ENCODE measurements at places on chromosomes 11 and 22.

- no peak for DNase-seq
Measured at GRCh38 chr11:114395736-114396135, 4.6 kb downstream of the C11orf71 start.

DNA sequence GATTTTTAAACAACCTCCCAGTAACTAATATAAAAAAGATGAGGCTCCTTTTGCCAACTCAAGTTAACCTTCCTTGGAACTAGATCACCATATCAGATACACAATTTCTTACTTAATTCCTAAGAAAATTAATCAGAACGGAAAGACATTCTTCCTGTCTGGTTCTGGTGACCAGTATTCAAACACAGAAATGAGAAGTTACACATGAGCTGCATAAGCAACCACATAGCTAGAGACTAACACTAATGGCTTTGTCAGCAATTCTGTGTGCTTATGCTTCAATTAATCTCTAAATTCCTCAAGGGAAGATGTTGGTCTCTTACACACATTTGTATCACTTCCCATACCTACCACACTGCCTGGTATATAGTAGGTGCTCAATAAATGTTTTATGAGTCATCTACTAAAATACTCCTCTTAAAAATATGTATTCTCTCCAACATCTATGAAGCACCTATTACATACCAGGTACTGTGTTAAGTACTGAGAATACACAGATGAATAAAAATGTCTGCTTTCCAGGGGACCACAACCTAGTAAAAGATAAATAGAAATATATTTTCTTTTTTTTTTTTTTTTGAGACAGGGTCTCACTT, 54.5 kb downstream of the GAB2 start:
- no peak for DNase-seq

DNA sequence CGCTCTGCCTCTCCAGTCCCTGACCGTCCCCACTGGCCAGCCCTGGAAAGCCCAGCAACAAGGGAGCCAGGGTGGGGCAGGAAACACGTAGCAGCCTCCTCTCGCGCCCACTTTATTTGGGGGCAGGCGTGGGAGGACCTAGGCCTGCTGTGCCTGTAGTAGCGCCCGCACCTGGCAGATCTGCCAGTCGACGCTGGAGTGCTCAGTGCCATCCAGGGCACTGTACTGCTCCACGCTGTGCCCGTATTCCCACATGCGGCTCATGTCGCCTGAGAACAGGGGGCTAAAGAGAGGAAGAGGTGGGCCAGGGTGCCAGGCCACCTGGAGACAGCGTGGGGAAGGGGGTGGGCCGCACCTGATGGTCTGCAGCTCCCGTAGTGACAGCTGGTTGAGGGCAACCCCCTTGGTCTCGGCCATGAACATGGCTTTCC, 17.0 kb upstream of the DRICH1 start:
- DNase-seq, result no peak

- no peak for DNase-seq
Measured at GRCh38 chr11:11786771-11787170, 55.0 kb upstream of the USP47 start.

DNA sequence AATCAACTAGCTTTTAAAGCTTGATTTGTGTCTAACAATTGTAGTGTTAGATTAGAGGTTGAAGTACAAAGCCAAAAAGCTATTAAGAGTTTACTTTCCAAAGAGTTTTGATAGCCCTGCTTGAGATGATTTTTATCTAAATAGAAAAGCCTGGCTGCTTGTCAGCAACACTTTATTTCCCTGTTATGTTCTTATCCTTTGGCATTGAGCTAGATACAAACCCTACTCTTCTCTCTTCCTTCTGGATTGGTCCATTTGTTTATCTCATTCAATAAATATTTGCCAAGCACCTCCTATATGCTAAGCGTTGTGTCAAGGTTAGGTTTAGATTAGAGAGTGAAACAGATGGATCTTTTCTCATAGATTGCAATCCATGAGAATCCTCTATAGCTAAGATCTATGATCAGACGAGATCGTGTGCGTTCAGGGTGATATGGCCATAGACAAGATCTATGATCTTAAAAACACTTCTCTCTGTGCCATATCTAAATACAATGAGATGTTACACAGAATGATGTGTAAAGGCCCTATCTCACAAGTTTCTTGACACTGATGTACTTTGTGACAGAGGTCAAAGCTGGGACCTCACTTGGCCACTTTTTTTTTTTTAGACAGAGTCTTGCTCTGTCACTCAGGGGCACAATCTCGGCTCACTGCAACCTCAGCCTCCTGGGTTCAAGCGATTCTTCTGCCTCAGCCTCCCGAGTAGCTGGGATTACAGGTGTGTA, 57.8 kb downstream of the CTNND1 start:
- DNase-seq, result no peak

- DNase-seq, result no peak
Measured at GRCh38 chr11:49302360-49302759, 94.0 kb upstream of the FOLH1 start.

GRCh38 chr22:42932197-42932519, 75.1 kb upstream of the ARFGAP3 start:
- no peak for DNase-seq

DNA sequence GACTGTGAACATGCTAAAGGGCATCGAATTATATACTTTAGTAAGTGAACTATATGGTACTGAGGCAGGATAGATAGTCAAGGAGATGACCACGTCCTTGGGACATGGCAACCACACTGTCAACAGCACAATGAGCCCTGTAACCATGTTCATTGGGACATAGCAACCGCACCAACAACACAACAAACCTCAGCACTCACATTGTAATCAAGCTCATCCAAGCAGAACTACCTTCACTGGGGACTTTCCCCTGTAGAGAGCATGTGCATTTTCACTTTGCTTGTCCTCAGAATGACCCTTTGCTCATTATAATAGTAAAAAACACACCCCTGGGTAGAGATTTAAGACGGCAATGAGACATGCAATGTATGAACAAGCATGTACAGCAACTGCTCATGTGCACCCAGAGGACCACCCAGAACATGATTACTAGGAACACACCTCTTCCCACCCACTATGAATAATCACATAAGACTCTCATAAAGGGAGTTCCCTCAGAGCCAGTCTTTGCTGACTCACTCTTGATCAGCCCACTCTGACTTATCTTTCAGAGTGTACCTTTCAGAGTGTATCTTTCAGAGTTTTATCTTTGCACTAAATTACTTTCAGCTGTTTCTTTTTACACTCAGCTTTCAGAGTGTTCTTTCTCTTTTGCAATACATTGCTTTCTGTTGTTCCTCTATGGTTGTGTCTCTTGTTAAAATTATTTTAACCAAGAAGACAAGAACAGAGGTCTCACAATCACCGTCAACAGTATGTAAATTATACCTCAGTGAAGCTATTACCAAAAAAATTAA, 4.1 kb upstream of the PLAAT2 start:
- DNase-seq, result no peak

DNA sequence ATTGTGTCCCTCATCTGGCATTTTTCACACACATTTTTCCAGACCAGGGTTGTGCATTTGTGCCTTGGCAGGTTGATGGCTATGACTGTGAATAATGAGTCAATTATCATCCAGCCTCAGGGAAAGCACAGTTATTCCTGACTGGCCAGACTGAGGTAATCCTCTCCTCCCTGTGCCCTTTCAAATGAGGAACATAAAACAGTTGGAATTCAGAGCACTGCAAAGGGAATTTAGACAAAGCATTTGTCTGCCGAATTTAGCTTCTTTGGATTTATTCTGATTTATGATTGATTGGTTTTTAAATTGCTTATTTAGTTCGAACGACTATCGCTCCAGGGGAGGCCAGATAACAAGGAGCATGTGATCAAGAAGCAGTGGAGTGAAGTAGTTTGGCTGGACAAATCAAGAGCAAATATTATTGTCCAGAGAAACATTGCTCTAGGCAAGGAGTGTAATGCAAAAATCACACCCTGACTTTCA, 30.8 kb upstream of the RAG2 start:
- DNase-seq, result no peak

GRCh38 chr22:19407649-19408606, 23.6 kb downstream of the HIRA start:
- no peak for DNase-seq

DNA sequence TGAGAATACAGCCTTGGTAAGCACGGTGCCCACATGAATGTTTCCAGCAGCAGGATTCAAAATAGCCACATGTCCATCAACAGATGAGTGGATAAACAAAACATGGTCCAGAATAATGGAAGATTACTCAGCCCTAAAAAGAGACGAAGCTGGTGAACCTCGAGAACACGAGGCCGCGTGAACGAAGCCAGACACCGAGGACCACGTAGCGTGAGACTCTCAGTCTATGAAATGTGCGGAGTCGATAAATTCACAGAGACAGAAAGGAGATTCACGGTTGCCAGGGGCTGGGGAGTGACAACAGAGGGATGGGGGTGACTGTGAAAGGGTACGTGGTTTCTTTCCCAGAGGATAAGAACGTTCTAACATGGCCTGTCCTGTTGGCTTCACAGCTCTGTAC, 2.9 kb upstream of the ASCL2 start:
- DNase-seq, result no peak

DNA sequence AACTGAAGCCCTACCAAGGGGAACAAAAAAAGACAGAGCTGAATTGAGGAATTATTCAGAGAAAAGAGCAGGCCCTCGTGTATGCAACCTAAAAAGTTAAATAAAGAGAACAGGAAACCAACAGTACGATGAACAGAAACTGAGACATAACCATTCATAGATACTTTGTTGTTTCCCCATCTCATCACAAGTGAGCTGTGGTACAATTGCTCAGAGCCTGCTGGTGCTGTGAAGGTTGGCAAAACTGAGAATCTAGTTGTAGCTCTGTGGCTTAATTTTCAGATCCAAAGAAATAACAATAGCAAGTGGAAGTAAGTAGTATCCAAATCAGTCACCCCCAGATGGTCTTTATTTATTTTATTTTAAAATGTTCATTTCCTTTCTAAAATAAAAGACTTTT, 37.7 kb upstream of the BLID start:
- DNase-seq, result no peak

DNA sequence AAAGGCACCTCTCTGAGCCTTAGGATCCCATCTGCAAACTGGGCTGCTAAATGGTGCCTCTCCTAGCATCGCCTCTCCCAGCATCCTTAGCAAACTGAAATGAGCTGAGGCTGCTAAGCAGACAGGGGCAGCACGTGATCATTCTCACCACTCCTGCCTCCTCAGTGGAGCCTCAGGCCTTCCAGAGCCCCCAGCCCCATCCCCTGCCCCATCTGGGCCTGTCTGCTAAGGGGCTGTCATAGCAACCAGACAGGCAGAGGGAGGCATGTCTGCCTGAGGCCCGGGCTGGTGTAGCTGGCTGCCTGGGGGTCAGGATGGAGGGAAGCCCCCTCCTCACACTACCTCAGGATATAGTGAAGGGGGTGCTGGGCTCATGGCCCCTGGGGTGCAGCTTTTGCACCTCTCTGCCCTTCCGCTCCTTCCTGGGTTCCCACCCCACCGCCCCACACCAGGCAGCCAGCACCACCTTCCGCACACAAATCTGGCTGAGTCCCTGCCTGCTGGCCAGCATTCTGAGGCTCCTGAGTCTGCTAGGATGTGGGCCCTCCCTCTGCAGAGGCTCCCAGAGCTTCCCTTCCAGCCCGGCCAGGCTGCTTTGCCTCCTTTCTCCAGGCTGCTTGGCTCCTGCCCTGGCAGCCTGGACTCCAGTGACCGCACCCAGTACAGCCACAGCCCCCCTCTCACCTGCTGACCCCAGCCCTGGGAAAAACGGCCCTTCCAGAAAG, 47.5 kb upstream of the TTLL12 start:
- DNase-seq, result no peak

DNA sequence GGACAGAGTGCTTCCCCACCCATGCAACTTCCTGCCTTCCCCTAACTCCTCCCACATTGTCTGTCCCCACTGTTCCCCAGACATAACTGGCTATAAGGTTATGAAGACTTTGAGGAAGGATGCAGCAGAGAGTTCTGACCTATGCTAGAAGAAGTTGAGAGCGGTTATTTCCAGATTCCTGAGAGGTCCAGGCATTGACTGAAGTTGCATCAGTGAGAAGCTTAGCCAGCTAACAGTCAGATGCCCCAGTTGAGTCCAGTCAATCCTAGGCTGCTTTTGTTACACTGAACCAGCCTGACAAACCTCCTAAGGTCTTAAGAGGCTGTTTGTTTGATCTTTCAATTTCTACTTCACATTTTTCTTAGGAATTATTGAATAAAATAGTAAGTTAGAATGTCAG, 937.9 kb upstream of the CCDC90B start:
- no peak for DNase-seq

- no peak for DNase-seq
Measured at GRCh38 chr11:35932681-35933319, 11.1 kb upstream of the LDLRAD3 start.

GRCh38 chr11:62575156-62575555, 1.5 kb upstream of the EEF1G start:
- no peak for DNase-seq

DNA sequence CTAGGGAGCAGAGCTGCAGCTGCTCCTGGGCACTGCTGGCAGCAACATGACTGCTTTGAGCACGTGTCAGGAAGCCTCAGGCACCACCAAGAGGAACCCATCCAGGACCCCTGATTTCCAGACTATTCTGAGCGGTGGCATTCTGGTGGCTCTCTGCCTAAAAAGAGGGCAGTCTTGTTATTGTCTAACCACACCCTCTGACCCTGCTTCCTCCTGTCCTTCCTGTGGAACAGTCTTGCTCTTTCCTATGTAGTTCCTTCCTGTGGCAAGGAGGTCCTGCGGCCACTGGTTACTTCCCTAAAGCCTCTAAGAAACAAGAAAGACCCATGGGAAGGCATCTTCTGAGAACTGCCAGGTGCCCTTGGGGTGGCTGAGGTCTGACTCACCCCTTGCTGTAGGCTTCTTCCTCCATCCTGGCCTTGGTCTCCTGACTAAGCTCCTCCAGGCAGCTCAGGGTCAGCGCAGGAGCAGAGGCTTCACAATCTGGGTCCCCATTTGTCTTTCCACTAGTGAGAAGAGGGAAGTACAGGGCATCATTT, 13.1 kb upstream of the LYVE1 start:
- DNase-seq, result no peak

DNA sequence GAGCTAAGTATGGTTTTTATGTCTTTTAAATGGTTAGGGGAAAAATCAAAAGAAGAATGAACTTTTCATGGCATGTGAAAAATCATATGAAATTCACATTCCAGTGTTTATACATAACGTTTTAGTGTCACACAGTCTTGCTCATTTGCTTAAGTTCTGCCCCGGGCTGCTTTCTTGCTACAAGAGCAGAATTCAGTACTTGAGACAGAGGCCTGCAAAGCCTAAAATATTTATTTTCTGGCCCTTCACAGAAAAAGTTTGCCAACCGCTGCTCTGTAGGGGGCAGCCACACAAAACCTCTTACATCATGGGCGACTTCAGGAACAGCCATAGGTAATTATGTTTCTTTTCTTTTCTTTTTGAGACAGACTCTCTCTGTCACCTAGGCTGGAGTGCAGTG, 1.0 kb upstream of the ATG2A start:
- no peak for DNase-seq

DNA sequence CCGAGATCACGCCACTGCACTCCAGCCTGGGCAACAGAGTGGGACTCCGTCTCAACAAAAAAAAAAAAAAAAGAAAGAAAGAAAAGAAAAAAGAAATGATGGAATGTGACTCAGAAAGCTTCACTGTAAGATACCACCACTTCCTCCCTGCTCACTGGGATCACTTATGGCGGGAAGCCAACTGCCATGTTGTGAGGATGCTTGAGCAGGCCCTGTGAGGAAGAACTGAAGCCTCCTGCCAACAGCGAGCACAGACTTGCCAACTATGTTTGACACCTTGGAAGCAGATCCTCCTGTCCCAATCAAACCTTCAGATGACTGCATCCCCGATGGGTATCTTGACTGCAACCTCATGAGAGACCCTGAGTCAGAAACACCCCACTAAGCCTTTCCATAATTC, 8.3 kb downstream of the SEC14L6 start:
- no peak for DNase-seq

- DNase-seq, result no peak
Measured at GRCh38 chr11:266676-267439, 11.3 kb upstream of the NLRP6 start.

- DNase-seq, result no peak
Measured at GRCh38 chr22:48885271-48885918, 942.3 kb downstream of the BRD1 start.

All from amygdala (tissue), 56 donors.